ENCODE measurements at places on chromosomes 5 and 9.

GRCh38 chr5:55220433-55221185 lies 6.5 kb downstream of the MCIDAS start:
- DNase-seq = no peak

GRCh38 chr5:117665121-117665520 lies 1090.5 kb upstream of the SEMA6A start:
- DNase-seq = no peak

DNA sequence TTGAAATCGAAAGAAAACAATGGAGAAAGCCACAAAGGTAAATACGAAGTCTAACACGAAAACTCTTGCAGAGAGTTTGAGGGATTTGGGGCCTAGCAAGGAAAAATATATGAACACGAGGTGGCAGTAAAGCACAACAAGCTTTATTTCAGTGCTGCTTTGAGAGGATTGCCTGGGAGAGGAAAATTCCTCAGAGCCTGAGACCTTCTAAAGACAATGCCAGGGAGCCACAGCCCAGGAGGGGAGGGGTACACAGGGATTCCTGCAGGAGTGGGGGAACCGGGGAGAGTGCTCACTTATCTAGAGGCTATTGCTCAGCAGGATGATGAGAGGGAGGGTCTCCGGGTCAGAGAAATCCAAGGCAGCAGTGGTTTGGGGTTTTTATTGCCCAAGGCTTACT lies 134.9 kb upstream of the ADCY2 start:
- no peak for DNase-seq

- no peak for DNase-seq
These were observed 166.4 kb upstream of the SPRY4 start for GRCh38 chr5:142491270-142491669.

DNA sequence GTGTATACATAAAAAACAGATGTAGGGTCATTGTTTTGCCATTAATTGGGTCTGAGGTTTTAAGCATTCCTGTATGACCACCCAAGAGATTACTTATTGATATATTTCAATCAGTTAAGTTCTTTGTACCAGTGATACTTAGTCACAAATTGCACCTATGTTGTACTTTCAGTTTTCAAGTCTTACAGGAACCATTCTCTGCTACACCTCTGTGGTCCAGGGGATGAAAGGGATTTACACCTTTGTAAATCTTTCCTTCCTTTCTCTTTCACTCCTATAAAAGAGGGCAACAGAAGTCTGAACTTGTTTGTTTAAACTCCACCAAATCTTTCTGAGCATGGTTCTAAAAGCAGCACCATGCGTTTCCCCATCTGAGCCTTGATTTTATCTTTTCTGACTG lies 86.1 kb downstream of the DEPDC1B start:
- DNase-seq = no peak

- no peak for DNase-seq
These were observed 7.8 kb downstream of the XRCC4 start for GRCh38 chr5:83085106-83085505.

DNA sequence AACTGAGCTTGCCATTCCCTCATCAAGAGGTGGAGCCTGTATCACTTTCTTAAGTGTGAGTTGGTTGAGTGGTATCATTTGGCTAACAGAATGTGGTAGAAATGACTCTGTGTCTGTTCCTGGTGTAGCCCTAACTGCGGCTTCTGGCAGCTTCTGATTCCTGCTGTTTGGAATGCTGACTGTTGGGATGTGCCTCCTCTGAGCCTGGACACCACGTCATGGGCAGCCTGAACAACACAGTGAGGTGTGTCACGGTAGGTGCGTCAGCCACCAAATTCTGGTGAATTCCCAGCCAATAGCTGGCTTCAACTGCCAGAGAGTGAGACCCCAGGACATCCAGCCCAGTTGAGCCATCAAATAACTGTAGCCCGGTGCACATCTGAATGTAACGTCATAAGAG lies 6.1 kb upstream of the C9orf152 start:
- DNase-seq = no peak

DNA sequence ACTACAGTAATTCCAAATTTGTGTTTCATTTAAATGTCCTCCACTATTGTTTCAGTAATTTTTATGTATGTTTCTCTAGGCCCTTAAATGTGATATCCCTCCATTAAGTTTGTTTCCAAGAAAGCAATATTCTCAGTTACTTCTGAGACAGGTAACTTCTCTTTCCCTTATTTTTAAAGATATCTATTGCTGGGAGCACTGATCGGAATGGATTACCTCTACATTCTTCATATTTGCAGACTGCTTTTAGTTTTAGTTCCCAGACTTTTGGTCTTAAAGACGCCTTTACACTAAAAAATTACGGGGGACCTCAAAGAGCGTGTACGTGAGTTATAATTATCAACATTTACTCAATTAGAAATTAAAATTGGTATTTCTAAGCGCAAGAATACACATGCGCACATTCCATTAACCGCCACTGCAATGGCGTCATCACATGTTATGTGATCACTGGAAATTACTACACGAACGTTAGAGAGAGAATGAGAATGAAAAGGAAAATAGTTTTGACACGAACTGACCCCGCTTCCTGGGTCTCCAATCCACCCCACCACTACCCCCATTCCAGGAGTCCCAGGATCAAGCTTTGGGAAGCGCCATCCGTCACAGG lies 519 bp upstream of the RAD50 start:
- no peak for DNase-seq

- no peak for DNase-seq
These were observed 56.9 kb downstream of the SNX24 start for GRCh38 chr5:122902263-122902662.

DNA sequence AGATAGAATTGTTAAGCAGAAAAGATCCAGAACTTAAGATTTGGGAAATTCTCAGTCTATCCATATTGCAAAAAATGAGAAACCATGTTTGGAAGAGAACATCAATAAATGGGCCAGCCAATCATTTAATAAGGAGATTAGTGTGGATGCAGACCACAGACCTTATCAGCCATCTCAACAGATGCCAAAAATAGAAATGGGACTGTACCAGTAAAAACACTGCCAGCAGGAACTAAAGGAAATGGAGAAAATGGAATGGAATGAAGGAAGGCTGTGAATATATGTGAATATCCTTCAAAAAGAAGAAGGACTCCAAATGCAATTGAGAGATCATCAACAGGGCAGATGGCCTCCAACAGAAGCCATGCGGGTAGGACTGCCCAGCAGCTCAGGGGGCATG lies 52.7 kb upstream of the ZNF618 start:
- DNase-seq = no peak

GRCh38 chr5:31187591-31187990 lies 5.9 kb upstream of the CDH6 start:
- no peak for DNase-seq

- no peak for DNase-seq
These were observed 68.5 kb downstream of the MRPL36 start for GRCh38 chr5:1731091-1731639.

DNA sequence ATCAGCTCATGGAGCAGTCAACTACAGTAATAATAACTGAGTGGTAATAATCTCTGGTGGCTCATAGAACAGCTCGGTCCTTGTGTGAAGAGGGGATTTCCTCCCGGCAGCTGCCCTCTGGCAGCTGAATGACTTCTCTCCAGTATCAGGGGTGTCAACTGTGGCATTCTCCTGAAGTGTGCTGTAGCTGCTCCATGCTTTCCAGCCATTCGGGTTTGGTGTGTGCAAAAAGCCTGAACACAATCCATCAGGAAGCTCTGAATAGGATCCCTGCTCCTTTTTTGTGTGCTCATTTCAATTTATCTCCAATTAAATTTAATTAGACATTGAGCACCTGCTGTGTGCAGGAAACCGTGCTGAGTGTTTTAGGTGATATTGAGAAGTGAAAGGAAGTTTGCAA lies 59.8 kb upstream of the BARX1 start:
- DNase-seq = no peak

DNA sequence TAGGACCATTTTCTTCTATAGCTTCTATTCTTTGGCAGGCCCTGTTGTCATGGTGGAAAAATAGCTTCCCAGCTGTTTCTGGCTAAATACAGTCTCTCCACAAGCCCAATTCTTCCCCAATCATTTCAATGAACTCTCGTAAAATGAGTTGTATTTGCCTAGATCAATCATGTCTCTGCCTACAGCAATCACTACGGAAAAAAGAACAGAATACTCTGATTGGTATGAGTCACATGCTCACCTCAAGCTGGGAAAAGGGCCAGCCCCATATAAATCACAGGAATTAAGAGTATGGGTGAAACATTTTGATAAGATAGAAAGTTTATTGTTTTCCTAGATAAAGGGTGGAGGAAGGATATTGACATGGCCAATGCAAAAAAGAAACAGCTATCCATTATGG lies 711.4 kb downstream of the EFNA5 start:
- no peak for DNase-seq

GRCh38 chr5:40842351-40842750 lies 1.2 kb downstream of the CARD6 start:
- DNase-seq = no peak

GRCh38 chr5:73344835-73345234 lies 103.7 kb downstream of the FOXD1 start:
- DNase-seq = no peak
